Uterus (tissue), 4 donors: ENCODE measurements at places on chromosomes 2 and 18.
A peak's percentile ranks its signal among the peaks of the same experiment; 100 is the strongest.

DNA sequence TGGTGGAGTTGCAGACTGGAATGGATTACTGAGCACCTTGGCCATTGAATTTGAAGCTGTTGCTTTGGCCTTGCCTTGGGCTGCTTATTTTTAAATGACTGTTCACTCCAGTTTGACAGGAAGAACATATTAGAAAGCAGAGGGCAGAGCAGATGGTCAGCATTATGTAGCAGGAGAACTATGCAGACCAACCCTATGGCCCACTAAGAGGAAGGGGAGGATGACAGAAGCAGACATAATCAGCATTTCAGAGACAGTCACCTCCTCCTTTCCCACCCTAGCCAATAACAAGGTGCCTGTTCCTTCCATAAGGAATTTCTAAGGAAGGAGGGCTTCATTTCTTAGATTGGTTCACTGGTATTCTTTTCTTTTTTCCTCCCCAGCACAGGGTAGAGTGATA is 2.4 kb downstream of the CHRNA1 start:
- no peak for DNase-seq

DNA sequence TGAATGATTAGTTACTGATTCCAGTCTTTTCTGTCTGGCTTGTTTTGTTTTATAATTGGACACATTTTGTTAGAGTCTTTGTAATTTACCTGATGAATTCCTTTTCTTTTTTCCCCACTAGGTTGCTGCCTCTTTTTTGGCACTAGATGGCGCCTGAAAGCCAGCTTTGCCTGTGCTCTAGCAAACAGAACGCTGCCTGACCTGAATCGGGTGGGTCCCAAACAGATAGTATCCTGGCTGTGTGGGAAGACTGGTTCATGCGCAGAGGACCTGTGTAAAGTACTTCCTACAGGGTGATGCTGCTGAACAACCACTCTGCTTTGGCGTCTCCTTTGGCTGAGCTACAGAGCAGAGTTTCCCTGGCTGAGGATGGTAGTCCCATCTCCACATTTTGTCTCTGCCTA is 288.2 kb downstream of the IKZF2 start:
- DNase-seq, result no peak

DNA sequence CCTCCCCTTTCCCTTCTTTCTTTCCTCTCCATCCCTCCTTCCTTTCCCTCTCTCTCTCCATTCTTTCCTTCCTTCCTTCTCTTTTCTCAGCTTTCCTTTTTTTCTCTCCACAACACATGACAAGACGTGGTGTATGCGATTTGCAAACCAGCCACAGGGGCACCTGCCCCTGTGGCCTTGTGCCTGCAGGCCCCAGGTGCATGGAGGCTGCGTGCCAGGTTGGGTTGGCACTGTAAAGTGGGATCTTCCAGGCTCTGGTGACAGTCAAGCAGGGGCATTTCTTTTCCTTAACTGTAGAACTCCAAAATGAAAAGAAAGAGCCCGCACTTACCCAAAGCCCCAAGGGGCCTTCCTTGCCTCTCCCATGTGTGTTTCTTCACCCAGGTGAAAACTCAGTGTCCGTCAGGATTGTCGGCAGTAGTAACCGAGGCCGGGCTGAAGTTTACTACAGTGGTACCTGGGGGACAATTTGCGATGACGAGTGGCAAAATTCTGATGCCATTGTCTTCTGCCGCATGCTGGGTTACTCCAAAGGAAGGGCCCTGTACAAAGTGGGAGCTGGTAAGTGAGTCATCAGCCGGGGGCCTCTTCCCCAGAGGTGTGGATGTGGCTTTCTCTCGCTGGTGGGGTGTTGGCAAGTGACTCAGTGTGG is 50.9 kb downstream of the MARCO start:
- no peak for DNase-seq

DNA sequence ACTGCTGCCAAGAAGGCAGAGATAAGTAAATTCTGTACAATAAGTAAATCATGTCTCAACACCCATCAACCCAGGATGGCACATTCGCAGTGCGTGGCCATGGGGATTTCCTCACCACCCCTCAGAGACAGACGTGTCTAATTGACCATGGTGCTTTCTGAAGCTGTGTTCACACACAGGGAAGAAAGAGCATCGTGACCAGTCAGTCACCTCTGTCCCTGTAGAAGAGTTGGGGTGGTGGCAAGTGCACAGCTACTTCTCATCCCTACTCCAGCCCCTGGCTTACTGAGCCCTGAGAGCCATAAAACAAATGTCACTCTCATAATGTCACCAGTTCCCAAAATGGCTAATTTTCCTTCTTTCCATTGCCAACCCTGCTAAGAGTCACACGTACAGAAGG is 31.3 kb upstream of the MLPH start:
- DNase-seq, result no peak

DNA sequence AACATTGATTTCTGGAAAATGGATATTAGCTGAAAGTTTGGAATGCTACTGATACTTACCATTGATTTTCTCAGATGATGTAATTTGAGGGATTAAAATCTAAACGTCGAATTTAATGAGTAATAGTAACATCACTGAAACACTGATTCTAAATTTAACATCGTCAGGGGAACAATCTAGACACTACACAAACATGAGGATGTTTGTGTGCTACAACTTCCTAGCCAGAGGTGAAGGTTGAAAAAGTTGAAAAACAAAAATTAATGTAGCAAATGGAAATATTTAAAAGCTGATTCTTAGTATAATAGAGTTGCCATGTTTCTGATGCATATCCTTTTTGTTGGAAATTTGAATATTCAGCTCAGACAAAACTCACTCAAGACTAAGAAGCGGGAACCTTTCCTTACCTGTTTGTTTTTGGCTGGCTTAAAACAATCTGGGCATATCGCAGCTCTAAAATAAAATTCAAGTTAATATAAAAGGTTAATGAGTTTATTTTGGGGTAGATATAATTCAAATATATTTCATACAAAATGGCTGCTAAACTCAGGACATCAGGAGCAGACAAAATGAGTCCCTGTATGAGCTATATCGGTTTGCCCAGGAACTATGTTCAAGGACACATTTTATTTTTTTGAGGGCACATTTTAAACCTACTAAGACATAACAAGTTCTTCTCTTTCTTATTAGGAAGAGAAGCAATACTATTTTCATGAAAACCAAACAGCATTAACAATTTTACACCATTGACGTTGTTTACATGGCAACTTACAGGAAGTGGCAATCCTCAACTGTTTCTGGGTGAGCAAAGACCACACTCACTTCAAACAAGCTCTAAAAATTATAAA is 52.6 kb upstream of the PEX13 start:
- DNase-seq, result no peak

DNA sequence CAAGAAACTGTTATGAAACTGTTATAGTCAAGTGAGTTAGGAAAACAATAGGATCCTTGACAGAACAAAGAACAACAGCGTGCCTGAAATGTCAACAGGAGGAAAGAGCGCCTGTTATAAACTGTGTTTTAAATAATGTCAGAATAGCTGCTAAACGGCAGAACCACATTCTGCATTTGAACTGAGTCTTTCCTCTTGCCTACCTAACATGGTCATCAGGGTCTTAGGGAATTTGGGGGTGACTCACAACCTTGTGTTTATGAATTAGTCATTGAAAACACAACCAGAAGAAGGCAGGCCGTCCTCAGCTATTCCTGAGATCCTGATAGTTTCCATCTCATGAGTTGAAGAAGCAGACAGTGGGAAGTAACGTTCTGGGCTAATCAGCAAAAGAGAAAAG is 222.0 kb upstream of the FN1 start:
- DNase-seq, result peak; percentile 58

DNA sequence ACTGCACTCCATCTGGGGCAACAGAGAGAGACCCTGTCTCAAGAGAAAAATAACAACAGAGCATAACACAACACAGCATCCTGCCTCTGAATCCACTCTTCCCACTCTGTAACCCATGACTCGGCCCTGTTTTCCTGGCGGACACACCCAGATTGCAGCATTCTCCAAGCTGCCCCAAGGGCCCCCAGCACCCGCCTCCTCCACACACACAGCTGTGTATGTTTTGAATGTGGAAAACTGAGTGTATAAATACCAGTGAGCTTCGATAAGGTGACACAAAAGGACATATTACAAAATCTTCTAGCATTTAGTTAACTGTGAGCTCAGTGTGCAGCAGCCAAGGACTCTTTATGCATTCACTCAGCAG is 13.0 kb downstream of the IMPA2 start:
- DNase-seq, result peak; percentile 43

- no peak for DNase-seq
Observed at GRCh38 chr2:5777131-5777535, 84.9 kb downstream of the SOX11 start.

GRCh38 chr2:221895366-221896121 is 323.4 kb upstream of the EPHA4 start:
- peak; percentile 42 for DNase-seq

DNA sequence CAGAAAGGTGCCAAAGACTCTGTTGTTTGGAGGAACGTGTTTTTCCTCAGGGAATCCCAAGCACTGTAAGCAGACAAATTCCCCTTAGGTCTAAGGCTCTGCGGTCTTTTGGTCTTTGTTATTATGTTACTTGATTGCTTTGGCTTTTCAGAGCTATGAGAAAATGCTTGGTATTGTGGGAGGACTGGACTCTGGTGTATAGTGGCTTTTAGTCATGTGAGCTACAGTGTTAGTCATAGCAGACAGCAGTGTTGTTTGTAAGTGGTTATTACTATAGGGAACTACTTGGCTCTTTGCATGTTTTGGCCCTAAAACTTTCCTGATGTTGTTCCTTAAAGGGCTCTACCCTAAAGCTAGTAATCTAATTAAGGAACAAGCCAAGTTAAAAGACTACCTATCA is 956.2 kb upstream of the LRATD1 start:
- no peak for DNase-seq

- DNase-seq, result no peak
Observed at GRCh38 chr2:229073935-229074334, 197.2 kb downstream of the PID1 start.

- peak; percentile 81 for DNase-seq
Observed at GRCh38 chr2:27320958-27321543, 1.8 kb downstream of the MPV17 start.

GRCh38 chr2:181275643-181276070 is 181.5 kb upstream of the ITGA4 start:
- DNase-seq, result no peak

DNA sequence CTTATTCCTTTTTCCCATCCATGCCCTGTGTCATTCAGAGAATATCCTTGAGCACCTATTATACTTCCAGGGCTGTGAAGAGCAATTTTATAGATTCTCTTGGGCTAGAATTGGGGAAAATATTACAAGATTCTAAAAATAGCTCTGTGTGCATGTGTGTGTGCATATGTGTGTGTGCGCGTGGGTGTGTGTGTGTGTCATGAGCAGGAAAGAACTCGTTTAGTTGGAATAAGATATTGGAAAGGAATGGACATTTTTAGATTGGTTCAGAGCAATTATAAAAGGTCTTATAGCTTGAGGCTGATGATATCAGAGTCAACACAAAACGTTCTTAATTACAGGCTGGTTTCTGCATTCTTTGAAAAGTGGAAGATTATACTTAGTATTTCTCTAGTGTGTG is 212.1 kb upstream of the COPS8 start:
- DNase-seq, result no peak

DNA sequence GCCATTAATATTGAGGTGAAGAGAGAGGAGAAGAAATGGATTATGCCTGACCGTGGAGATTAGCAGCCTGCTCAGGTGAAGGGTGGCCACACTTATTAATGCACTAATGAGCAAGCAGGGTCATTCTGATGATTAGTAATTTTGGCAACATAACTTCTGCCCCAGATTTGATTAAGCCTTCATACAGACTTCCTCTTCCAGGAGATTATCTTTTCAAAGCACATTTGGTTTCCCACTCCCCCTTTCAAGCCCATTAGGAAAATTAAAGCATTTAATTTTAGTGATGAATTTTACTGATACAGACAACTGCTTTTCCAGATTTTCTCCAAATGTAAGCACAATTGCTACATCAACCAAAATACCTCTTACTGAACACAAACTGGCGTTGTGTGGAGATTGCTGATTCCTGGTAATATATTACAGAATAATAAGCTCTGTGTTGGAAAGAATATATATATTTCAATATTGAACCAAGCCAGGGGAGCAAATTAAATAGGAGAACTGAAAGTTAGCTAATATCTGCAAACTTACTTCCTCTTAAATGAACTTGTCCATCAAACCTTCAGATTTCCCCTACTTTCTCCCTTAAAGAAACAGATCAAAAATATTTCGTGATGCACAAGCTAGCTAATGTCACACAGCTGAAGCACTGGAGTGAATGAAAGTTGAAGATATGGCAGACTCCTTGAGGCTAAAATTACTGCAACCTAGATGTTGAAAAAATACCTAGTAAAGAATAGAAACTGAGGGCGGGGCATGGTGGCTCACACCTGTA is 140.8 kb downstream of the FAM210A start:
- no peak for DNase-seq

DNA sequence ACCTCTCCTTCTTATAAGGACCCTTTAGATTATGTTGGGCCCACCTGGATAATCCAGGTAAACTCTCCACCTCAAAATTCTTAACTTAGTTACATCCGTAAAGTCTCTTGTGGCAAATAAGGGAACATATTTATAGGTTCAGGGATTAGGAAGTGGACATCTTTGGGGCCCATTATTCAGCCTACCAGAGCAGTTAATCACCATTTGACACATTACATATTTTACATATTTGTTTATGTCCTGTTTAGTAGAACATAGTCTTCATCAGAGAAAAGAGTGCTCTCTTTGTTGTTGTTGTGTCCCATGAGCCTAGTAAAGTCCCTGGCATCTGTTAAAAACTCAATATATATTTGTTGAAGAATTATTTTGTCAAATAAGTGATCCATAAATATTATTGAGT is 134.0 kb upstream of the SPATS2L start:
- no peak for DNase-seq

DNA sequence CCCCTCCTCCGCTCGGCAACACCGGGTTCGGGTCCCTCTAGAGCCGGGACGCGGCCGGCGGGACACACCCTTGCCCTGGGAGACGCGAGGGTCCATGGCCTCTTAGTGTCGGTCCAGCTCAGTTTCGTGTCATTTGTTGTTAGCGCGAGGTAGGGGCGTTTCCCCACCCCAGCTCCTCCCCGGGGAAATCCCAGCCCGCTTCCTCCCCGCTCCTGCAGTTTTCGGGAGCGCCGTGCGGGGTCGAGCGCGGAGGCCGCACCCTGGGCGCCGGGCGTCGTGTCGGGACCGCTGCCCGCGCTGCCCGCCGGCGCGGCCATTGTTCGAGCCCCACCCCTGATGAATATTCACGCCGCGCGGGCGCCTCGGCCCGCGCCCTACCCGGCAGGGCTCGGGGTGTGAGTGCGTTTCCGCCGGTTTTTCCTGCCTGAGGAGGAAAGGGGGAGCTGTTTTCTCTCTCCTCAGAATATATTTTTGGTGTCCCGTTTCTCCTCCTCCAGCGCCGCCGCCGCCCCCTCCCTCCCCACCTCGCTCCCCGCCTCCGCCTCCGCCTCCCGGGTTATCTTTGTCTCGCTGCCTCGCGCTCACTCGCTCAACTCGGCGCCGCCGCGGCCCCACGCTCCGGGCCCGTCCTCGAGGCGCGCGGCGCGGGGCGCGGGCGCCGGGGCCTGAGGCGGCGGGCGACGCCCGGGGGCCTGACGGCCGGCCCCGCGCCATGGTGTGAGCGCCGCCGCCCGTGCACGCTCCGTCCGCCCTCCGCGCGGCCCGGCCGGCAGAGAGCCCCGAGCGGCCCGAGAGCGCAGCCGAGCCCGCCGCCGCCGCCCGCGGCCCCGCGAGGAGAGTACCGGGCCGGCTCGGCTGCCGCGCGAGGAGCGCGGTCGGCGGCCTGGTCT is at the start of gene MAP4K4:
TSS of gene MAP4K4 (plus strand) at position 584 of the 890 bp plus-strand sequence. CDS start 374 bp downstream, outside the sequence.
- peak; percentile 86 for DNase-seq
